ENCODE measurements at places on chromosomes 1 and 21.
A peak's percentile ranks its signal among the peaks of the same experiment; 100 is the strongest.

DNA sequence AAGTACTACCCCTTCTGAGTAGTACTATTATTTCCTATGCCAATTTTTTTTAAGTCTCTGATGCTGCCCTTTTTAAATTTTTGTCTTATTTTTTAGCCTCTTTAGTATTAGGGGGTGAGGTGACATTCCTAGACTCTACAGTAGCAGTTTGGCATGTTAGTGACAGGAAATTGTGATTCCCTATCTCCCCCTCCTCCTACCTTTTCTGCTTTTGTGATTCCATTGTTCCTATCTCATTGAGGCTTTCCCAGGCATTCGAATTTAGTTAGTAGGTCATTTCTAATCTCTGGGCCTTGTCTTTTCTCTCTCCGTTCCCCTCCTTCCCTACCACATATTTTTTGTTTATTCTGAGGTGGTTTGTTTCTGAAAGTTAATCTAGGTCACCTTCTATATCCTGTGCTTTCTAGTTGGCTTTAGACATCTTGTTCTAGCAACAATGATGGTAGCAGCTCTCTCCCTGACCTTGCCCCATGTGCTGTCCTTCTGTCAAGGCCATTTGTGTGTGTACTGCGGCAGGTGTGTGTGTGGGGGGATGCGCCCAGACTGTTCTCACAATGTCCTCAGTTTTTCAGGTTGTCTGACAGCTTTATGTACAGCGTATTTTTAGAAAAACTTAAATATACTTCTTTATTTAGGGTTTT lies 21.5 kb downstream of the SEMA6C start:
- DNase-seq: no peak

DNA sequence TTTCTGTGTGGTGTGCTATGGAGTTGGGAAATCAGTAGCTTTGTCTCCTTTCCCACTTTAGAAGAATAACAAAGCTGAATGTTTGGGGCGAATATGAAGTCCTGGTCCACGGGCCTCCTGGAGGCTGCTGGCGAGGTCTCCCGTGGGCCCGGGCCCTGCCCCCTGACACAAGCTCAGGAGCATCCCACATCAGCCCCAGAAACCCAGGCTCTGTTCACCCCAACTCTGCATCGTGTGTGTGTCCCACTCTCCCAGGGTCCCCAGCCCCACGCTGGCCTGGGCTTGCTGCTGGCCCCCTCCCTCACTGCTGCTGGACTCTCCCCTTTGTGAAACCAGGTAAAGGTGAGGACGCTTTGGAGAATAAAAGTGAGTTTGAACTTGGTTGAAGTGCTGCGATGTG lies 8.1 kb downstream of the PRDM16 start:
- DNase-seq: no peak

DNA sequence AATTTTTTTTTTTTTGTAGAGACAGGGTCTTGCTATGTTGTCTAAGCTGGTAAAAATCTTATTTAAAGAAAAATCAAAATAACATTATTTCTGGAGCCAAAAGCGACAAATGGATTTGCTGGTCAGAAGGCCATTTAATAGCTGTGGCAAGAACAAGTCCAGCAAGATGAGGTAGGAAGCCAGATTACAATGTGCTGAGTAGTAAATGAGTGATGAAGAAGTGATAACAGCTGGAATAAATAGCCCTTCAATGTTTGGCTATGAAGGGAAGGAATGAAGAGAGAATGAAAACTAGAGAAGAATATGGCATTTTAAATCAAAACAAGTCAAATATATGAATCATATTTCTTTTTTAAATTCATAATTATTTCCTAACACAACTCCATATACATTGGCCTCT lies 34.5 kb downstream of the SYDE2 start:
- DNase-seq: no peak

DNA sequence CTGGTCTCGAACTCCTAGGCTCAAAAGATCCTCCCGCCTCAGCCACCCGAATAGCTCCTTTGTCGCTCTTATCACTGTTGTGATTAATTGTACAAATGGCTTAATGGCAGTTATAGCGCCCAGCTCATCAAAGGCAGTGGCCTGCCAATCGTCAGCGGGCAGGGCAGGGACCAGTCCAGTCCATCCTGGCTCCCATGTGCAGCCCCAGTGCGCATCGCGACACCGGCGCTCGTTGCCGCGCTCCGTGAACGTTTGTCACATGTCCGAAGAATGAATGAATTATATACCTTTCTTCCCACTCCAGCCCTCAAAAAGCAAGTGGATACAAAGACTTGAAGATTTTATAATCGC lies 18.4 kb downstream of the MTX1 start:
- DNase-seq: peak; percentile 56

GRCh38 chr1:30522031-30523004 lies 201.1 kb downstream of the MATN1 start:
- DNase-seq: peak; percentile 23

GRCh38 chr21:40291560-40291959 lies 424.3 kb downstream of the PCP4 start:
- DNase-seq: no peak

DNA sequence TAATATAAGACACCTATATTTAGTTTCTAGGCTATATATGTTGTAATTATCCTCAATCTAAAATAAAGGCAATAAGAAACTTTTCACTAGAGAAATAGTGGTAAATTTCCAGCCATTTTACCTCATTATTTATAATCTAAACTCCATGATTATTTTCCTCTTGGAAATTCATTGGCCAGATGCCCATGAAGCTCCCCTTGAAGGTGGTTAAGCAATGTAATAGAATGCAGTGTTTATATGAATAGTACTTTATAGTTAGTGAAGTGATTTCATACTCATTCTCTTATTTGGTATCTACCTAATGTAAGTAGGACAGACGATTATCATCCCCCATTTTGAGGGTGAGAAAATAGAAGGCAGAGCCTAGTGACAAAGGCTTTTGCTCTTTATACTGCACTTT lies 26.5 kb downstream of the NFYC start:
- no peak for DNase-seq

DNA sequence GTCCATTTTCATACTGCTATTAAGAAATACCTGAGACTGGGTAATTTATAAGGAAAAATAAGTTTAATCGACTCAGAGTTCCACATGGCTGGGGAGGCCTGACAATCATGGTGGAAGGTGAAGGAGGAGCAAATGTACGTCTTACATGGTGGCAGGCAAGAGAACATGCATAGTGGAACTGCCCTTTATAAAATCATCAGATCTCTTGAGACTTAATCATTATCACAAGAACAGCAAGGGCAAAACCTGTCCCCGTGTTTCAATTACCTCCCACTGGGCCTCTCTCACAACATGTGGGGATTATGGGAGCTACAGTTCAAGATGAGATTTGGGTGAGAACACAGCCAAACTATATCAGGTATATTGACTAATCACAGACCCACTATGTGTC lies 370.2 kb upstream of the USP24 start:
- DNase-seq: no peak

GRCh38 chr1:8297245-8297644 lies 20.7 kb upstream of the SLC45A1 start:
- no peak for DNase-seq

- no peak for DNase-seq
Measured at GRCh38 chr1:156276966-156277381, 5.7 kb downstream of the SMG5 start.

GRCh38 chr1:235649368-235650163 lies at the start of gene GNG4:
GNG4 (minus strand) TSS chr1:235649784; CDS start chr1:235583838, 65,946 bp downstream.
- DNase-seq: peak; percentile 58

- DNase-seq: no peak
Measured at GRCh38 chr1:206793620-206794019, 21.3 kb upstream of the IL10 start.

DNA sequence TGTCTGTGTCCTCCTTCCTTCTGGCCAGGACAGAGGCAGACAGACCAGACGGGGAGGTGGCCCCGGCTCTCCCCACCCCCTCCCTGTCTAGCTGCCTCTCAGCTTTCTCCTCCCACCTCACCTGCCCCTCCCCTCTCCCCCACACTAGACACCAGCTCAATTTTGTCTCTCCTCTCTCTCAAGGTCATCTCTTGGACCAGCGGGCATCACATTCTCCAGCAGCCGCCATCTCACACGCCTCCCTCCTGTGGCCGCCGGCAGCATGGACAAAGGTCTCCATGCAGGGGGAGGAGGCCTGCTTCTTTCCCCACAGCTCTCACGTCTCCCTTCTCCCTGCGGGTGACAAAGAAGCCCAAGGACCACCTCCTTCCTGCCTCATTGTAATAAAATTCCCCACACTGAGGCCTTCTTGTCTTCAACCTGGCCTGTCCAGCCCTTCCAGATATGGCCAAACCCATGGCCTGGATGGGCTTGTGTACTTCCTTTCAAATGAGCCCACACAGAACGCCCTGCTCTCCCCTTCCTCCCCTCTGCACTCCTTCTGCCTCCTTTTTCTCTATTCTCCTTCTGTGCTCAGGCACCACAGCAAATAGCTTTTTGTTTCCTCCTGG lies 14.6 kb downstream of the OPTC start:
- no peak for DNase-seq
